ENCODE measurements at places on chromosomes 7 and 10.

DNA sequence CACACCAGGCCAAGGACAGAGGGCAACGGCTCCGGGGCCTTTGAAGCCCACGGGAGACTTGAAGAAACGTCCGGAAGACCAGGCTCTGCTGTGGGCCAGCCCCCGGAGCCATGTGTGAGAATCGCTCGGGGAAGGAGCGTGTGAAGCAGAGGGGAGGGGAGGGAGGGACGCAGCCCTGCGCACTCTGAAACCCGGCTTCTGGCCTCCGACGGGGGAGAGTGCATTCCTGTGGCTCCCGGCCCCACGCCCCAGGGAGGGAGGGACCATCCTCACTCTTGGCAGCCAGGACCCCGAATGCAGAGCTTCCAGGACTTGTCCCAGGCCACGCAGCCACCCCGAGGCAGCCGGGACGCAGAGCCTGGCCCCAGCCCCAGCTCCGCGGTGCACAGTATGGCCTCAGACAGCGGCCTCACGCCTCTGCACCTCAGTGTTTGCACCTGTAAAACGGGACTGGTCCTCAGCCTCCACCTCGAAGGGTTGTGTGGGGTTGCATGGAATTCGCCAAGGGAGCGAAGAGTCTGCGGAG, 67.4 kb downstream of the PDGFA start:
- DNase-seq, result no peak

DNA sequence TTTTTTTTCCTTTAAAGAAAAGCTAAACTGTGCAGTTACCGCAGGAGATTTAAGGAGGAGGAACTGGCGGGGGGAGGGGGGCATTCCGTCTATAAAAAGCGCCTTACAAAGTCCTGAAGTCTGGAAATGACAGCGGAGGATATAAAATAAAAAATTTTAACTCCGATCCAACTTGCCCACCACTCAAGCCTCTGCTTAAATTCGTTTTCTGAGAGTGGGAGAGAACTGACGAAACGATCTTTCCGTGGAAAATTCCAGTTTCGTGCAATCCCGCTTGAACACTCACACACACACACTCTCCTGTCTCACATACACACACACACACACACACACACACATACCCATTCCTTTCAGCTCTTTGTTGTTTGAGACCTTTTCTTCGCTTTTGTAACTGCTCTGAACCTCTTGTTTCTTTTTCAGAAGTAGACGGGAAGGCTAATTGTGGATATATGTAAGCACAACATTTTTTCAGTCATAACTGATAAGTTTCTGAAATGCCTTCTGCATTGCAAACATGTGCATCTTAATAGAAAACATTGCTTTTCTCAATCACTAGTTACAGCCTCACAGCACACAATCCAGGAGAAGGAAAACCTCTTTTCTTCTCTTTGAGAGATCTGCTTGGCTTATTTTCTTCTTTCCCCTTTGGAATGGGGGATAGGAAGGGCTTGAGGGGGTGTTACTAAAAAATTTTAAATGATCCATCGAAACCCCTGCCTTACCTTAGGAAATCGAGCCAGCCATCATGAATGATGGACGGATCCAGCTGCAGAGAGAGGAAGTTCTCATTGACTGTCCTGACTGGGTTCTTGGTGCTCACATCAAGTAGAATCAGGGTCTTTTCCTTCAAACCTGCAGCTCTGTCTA, 628 bp downstream of the HPSE2 start:
- no peak for DNase-seq

- no peak for DNase-seq
Measured at GRCh38 chr7:27182285-27182841, 2.7 kb downstream of the HOXA11 start.

GRCh38 chr10:133142523-133143199, 17.4 kb upstream of the KNDC1 start:
- DNase-seq, result no peak

GRCh38 chr10:76114581-76115001, 683.2 kb downstream of the LRMDA start:
- DNase-seq, result no peak

DNA sequence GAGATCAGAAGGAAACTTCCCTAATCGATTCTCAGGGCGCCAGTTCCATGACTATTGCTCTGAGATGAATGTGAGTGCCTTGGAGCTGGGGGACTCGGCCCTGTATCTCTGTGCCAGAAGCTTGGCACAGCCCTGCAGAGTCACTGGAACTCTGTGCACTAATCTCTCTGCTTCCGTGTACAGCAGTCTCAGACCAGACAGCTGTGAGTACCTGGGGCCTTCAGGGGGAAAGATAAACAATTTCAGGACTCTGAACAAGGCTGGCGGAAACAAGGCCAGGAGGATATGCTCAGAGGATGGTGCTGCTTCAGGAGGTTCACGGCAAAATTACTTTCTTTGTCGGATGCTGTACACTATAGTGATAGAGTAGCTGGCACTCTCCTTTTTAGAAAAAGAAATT, 131.7 kb upstream of the PRSS58 start:
- DNase-seq, result no peak

- DNase-seq, result no peak
Measured at GRCh38 chr10:79230328-79230830, 116.9 kb upstream of the PPIF start.

DNA sequence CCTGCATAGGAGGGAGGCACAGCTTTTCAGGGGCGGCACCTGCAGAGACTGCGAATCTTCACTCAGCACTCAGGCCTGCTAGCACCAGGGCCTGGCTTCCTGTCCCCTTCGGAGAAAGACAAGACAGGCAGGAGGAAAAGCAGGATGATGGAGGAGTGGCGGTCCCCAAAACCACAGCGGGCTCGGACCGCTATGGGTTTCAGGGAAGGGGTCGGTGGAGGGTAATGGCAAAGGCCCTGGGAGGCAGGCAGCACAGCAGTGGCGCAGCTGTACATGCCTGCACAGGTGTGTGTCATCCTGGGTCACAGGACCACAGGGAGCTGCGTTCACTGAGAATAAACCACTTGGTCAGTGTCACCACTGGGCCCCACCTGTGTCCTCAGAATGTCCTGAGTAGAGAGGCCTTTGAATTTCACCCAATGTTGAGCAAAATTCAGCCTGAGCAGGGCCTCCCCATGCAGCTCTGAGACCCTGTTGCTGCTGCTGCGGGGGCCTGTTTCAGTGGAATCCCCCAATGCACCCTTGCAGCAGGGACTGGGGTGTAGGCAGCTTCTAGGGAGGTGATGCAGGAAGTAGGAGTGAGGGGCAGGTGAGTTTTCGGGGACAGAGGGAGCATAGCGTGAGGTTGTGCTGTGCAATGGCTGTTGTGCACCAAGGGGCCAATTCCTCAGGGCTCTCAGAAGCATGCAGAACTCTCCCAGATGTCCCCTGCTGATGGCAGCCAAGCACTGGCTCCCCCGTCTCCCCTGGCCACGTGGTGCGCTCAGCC, 90.6 kb upstream of the PPP2R2D start:
- DNase-seq, result no peak

Data from CD4-positive, alpha-beta T cell treated with Interleukin-12 subunit alpha and Interleukin-12 subunit beta, for 1 hour (primary cell).